ENCODE measurements at places on chromosomes 7 and 10. TPM values are rescaled to one million over a fixed set of nuclear protein-coding genes. Genes with fewer than 3 reads are reported as not detected.

- no peak overlapping the region for H3K4me3 ChIP-seq
- no peak overlapping the region for H3K27ac ChIP-seq
- no peaks in the 10 kb centered on the region for H3K4me1 ChIP-seq
These were observed 460.4 kb downstream of the PTPRN2 start for GRCh38 chr7:158127241-158127640.

- H3K4me3 ChIP-seq = no peak overlapping the region
- no peak overlapping the region for H3K27ac ChIP-seq
- H3K27me3 ChIP-seq = no peaks in the 10 kb centered on the region
- DNase-seq = no peak
- H3K36me3 ChIP-seq = peaks cover 59% of the 10 kb centered on the region
These were observed 49.1 kb downstream of the STAM start for GRCh38 chr10:17693009-17693408.

GRCh38 chr10:68087685-68088401 lies 12.8 kb upstream of the HERC4 start:
- H3K36me3 ChIP-seq = no peaks in the 10 kb centered on the region
- H3K4me1 ChIP-seq = no peaks in the 10 kb centered on the region
- H3K4me3 ChIP-seq = no peak overlapping the region
- DNase-seq = no peak
- H3K27me3 ChIP-seq = no peaks in the 10 kb centered on the region
- H3K27ac ChIP-seq = no peak overlapping the region

- DNase-seq = no peak
- H3K4me1 ChIP-seq = no peaks in the 10 kb centered on the region
- H3K27ac ChIP-seq = no peak overlapping the region
These were observed 99.2 kb downstream of the HECW1 start for GRCh38 chr7:43211693-43212092.

- H3K27ac ChIP-seq = no peak overlapping the region
- no peaks in the 10 kb centered on the region for H3K36me3 ChIP-seq
- DNase-seq = no peak
These were observed 171.1 kb upstream of the PHF14 start for GRCh38 chr7:10802526-10802925.

Gene GRID2IP
- total RNA-seq = not detected

DNA sequence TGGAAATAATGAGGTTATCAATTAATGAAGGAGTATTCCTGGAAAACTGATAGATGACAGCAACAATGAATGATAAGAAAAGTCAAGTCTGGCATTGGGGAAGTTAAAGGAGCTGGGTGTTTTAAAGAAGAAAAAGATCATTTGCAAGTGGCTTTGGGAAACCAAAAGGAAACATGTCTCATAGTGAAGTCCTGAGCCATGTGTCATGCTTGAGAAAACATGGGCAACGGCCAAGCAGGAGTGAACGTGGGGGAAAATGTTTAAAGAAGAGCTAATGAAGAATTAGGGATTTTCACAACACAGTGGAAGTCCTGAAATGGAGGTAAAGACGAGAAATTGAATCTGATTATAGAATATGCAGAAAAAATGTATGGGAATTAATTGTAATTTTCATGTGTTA lies 1383.2 kb upstream of the CELF2 start:
- no peak for DNase-seq
- H3K27ac ChIP-seq = no peak overlapping the region
- no peaks in the 10 kb centered on the region for H3K36me3 ChIP-seq
- H3K4me3 ChIP-seq = no peak overlapping the region
- no peaks in the 10 kb centered on the region for H3K27me3 ChIP-seq

GRCh38 chr7:17256375-17256774 lies 42.1 kb upstream of the AHR start:
- no peaks in the 10 kb centered on the region for H3K36me3 ChIP-seq
- no peak for DNase-seq
- no peaks in the 10 kb centered on the region for H3K4me1 ChIP-seq
- no peaks in the 10 kb centered on the region for H3K27me3 ChIP-seq
- no peak overlapping the region for H3K4me3 ChIP-seq
- H3K27ac ChIP-seq = no peak overlapping the region

- H3K36me3 ChIP-seq = no peaks in the 10 kb centered on the region
- no peak overlapping the region for H3K4me3 ChIP-seq
- no peaks in the 10 kb centered on the region for H3K4me1 ChIP-seq
- H3K27me3 ChIP-seq = no peaks in the 10 kb centered on the region
These were observed 182.5 kb upstream of the AKR1E2 start for GRCh38 chr10:4643471-4643870.

DNA sequence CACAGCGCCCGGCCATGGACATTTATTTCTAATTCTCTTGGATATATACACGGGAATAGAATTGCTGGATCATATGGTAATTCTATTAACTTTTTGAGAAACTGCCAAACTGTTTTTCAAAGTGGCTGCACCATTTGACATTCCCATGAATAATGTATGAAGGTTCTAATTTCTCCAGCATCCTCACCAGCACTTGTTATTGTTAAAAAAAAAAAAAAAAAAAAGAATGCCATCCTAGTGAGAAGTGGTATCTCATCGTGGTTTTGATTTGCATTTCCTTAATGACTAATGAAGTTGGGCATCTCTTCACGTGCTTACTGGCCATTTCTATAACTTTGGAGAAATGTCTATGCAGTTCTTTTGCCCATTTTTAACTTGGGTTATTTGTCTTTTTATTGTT lies 13.5 kb downstream of the CNNM2 start:
- H3K4me3 ChIP-seq = no peak overlapping the region
- H3K36me3 ChIP-seq = no peaks in the 10 kb centered on the region
- H3K27ac ChIP-seq = no peak overlapping the region
- no peak for DNase-seq
- H3K27me3 ChIP-seq = no peaks in the 10 kb centered on the region

Gene SFTPA1
- total RNA-seq = 5.2 TPM

GRCh38 chr7:48109848-48110663 lies 21.0 kb downstream of the UPP1 start:
- DNase-seq = peak; percentile 68
- no peaks in the 10 kb centered on the region for H3K27me3 ChIP-seq
- H3K27ac ChIP-seq = no peak overlapping the region
- H3K36me3 ChIP-seq = no peaks in the 10 kb centered on the region
- no peak overlapping the region for H3K4me3 ChIP-seq
- H3K4me1 ChIP-seq = peaks cover 4% of the 10 kb centered on the region

Gene ATOH7
- total RNA-seq = not detected
